Stimulated activated memory B cell treated with anti-CD40 and anti-IgM and Interleukin-4, amounts not matched to agents 10 μg/mL and 1 μg/mL and 100 μg/mL, for 72 hours (primary cell): ENCODE measurements at places on chromosomes 6 and 20.

GRCh38 chr6:132973514-132973993 lies 159.2 kb downstream of the RPS12 start:
- ATAC-seq: no peak

GRCh38 chr20:19922716-19923115 lies 94.4 kb upstream of the NAA20 start:
- ATAC-seq: no peak

DNA sequence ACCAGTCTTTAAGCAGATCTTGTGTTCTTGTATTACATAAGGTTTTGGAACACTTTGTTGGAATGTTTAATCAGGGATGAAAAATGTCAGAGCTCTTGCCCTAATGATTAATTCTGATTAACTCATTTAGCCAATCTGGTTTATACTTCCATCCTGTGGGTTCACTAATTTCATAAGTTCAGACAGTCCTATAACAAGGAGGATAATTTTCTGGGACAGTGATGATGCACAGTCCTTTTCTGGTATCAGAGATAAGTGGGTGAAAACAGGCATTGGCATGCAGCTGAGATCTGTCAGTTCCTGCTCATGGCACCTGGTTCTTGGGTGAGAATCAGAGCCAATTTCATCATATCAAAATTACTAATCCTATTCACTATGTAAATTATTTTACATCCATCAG lies 125.0 kb upstream of the LAMA2 start:
- ATAC-seq: no peak

DNA sequence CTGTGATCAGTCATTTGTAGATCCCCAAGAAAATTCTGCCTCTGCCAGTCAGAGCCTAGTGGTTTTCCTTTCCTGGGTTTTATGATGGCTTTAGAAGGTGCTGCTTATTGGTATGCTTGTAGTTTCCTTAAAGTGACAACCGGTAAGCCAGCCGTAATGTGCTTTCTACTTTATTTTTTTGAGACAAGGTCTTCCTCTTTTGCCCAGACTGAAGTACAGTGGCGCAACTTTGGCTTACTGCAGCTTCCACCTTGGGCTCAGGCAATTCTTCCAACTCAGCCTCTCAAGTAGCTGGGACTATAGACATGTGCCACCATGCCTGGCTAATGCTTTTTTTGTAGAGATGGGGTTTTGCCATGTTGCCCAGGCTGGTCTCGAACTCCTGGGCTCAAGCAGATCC lies 23.5 kb downstream of the MCM8 start:
- no peak for ATAC-seq

- no peak for ATAC-seq
Observed at GRCh38 chr6:166559211-166559610, 27.3 kb downstream of the RAMACL start.

DNA sequence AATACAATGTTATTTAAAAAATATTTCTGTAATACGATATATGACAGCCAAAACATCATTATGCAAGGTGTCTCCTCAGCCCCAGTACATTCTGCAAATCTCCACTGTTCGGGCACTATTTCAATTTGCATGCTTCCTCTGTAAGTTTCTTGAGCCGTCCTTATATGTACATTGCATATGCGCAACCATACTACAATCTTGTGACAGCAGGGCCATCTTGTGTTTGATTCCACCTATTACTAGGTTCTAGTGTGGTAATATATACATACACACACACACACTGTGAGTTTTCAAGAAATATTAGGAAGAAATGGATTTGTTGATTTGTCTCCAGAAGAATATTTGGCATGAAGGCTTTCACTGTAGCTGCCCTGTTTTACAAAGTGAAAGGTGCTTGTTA lies 9.8 kb downstream of the LYRM4 start:
- no peak for ATAC-seq

- no peak for ATAC-seq
Observed at GRCh38 chr20:25249198-25249931, 1.5 kb downstream of the PYGB start.

- no peak for ATAC-seq
Observed at GRCh38 chr6:127539272-127539671, 20.1 kb upstream of the MTCL3 start.

GRCh38 chr6:17565399-17565798 lies 34.7 kb upstream of the FAM8A1 start:
- ATAC-seq: no peak

DNA sequence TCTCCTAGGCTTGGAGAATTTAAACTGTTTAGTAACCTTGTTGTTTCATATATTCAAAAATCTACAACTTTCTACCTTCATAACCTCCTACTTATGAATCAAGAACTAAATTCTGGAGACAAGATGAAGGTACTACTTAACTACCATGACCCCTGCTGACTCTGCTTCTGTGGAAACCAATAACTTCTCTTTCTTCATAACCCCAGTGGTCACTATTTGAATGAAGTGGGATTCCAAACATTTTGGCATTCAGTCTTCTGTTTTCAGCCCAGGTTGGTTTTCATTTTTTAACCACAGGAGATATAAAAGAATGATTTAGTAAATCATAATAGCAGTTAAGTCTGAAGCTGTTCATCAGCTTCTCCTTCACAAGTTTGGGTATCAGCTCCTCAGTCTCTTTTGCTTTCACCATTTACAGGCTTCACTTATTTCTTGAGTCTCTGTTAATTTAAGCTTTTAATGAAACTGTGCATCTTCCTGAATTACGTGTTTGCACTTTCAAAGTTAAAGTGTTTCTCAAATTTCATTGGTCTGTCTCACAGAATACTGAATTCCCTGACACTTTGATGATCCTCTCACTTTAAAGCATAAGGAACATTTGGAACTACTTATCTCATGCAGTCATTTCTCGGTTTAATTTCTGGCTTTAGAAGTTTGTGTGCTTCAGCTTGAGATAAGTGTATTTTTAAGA lies 9.5 kb downstream of the SENP6 start:
- ATAC-seq: no peak

DNA sequence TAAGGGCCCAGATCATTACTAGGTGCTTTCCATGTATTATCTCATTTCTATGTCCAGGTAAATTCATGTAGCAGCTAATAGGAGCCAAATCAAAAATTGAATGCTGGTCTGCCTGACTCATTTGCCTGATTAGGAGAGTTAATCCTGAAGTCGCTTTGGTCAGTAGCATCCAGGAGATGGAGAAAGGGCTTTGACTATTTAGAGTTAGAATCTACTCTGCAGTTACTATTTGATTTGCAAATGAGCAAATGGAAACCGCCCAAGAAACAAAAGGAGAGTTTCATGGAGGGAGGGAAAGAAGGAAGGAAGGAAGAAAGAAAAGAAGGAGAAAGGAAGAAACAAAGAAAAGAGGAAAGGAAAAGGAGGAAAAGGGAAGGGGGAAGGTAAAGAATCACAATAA lies 539.6 kb upstream of the MMS22L start:
- no peak for ATAC-seq

DNA sequence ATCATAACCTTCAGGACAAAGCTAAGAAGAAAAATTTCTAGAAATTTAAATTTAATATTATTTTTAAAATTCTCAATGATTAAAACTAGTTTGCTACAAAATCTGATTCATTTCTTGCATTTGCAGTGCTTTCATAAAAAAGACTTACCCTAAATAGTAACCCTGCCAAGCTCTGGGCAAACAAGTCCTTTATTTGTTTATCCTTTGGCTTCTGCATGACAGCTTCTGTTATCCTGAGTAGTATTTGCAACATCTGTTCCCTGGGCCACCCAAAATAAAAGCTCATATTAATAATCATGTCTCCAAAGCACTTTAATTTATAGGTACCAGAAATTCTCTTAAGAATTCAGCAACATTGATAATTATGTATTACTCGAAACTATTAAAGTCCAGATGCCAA lies 101.3 kb downstream of the RALGAPA2 start:
- no peak for ATAC-seq

DNA sequence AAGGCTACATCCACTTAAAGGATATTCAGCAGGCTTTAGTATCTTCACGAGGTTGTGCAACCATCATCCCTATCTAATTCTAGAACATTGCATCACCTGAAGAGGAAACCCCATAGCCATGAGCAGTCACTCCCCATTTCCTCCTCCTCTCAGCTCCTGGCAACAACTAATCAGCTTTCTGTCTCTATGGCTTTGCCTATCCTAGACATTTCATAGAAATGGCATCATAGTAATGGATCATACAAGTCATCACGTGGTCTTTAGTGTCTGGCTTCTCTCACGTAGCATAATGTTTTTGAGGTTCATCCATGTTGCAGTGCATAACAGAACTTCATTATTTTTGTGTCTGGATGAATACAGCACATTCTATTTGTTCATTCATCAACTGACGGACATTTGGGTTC lies 20.5 kb downstream of the SNAI1 start:
- ATAC-seq: no peak

DNA sequence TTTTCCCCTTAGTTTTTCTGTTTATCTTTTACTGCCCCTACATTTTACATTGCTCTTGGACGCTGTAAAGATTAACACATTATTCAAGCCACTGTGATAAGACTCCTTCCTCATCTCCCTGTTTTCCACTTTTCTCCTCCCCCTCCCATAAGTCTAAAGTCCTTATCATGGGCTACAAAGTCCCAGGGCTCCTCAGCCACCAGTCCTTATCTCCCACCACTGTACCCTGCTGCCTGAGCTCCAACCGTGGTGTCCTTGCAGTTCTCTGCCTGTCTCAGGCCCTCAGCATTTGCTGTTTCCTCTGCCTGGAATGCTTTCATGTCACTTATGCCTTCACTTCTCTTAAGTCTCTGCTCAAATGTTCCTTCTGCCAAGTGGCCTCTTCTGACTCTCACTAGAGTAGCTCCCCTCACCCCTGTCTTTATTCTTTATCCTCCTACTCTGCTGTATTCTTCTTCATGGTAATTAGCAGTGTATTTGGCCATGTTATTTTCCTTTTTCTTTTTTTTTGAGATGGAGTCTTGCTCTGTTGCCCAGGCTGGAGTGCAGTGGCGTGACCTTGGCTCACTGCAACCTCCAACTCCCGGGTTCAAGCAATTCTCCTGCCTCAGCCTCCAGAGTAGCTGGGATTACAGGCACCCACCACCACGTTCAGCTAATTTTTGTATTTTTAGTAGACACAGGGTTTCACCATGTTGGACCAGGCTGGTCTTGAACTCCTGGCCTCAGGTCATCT lies 10.8 kb upstream of the LATS1 start:
- no peak for ATAC-seq

- ATAC-seq: no peak
Observed at GRCh38 chr6:154206141-154206540, 150.5 kb downstream of the IPCEF1 start.

- ATAC-seq: no peak
Observed at GRCh38 chr20:49381558-49382493, 100.6 kb downstream of the KCNB1 start.

- no peak for ATAC-seq
Observed at GRCh38 chr6:76435174-76435573, 362.7 kb upstream of the IMPG1 start.

DNA sequence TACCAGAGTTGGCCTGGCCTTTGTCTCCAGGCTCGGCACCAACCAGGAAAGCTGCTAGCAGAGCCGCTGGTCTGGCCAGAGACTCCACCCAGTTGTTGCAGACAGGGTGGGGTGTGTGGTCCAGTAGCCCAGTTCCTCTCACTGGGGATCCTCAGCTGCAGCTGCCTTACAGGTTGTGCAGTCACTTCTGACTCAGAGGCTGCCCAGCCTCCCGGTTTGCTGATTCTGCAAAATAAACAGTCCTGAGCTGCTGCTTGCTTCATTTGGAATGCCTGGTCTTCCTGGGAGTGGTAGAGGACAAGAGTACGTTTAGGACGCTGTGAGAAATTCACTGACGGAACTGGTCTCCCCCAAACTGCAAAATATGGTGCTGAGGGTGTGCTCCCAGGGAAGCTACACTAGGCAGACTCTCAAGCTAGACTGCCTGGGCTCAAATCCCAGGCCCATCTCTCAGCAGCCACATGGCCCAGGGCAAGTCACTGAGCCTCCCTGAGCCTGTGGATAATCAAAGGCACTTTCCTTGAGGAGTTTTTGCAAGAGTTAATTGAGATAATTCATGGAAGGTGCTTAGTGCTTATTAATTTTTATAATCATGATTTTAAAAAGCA lies 246.1 kb downstream of the TFAP2C start:
- ATAC-seq: no peak

DNA sequence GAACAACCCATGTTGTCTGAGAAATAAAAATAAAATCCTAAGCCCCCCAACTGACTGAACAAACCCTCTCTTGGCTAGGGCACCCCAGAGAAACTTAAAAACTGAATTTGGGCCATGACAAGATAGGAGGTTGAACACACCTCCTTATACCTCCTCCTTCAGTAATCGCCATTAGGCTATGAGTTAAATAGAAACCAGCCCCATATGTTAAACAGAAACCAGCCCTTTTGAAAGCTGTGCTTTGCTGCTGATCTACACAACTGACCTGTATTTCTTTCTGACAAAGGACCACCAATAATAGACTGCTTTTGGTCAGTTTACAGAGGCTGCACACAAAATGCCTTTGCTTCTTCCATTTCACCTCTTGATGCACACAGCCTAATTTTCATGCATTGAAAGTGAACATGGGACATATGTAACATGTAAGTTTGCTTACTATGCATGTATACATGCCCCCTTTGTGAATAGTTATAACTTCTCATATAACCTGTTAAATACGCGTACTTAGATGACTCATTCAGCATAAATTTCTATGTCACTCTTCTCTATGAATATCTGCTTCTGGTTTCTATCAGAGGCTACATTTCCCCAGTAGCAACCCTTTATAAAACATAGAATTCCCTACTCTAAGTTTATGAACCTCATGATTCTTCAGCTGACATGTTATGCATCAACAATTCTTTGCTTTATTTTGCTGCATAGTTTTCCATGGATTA lies 462.9 kb downstream of the COL12A1 start:
- ATAC-seq: no peak

GRCh38 chr20:12699374-12700228 lies 309.2 kb upstream of the SPTLC3 start:
- ATAC-seq: no peak

GRCh38 chr6:108689272-108690161 lies 128.8 kb downstream of the FOXO3 start:
- no peak for ATAC-seq

- no peak for ATAC-seq
Observed at GRCh38 chr6:19549109-19549508, 288.1 kb upstream of the ID4 start.

GRCh38 chr6:154898821-154899220 lies 96.3 kb upstream of the TIAM2 start:
- no peak for ATAC-seq

GRCh38 chr6:50655848-50656453 lies 57.4 kb upstream of the TFAP2D start:
- ATAC-seq: no peak

DNA sequence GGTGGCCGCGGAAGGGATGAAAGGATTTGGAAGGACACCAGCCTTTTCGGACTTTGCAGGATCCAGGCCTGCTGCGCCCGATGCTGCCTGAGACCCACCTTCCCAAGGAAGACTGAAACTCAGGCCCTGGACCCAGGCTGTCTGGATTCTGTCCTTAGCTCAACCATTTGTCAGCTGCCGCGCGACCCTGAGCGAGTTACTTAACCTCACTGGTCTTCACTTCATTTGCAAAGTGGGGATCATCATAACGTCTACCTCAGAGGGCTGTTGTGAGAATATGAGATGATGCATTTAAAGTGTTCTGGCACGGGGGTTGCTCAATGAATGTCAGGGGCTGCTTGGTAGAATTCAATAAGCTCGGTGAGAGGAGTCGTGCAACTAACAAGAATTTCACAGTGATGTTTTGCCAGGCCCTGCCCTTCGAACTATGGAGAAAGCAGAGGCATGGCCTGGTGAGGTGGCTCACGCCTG lies 104.2 kb upstream of the PRDM1 start:
- no peak for ATAC-seq
